Fibroblast of skin of left biceps (primary cell): ENCODE measurements at places on chromosomes 7 and 10.
A peak's percentile ranks its signal among the peaks of the same experiment; 100 is the strongest.

DNA sequence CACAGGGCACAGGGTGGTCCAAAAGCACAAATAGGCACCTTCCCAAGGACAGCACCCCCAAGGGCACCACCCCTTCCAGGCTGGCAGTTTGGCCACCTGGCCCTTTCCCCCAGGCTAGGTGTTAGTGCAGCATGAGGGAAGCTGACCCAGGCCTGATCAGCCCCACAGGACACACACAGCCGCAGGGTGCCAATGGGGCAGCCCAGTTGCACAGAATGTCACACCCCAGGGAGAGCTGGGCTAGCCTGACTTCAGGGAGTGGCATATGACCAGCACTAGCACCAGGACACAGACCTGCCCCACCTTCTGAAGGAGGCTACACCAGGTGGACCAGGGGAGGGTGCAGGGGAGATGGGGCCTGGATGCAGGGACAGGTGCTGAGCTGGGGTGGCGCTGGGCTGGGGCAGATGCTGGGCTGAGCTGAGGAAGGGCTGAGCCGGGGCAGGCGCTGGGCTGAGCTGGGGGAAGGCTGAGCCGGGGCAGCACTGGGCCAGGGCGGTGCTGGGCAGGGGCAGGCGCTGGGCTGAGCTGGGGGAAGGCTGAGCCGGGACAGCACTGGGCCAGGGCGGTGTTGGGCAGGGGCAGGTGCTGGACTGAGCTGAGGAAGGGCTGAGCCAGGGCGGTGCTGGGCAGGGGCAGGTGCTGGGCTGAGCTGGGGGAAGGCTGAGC is 3.9 kb upstream of the ADAM8 start:
- no peak for DNase-seq

DNA sequence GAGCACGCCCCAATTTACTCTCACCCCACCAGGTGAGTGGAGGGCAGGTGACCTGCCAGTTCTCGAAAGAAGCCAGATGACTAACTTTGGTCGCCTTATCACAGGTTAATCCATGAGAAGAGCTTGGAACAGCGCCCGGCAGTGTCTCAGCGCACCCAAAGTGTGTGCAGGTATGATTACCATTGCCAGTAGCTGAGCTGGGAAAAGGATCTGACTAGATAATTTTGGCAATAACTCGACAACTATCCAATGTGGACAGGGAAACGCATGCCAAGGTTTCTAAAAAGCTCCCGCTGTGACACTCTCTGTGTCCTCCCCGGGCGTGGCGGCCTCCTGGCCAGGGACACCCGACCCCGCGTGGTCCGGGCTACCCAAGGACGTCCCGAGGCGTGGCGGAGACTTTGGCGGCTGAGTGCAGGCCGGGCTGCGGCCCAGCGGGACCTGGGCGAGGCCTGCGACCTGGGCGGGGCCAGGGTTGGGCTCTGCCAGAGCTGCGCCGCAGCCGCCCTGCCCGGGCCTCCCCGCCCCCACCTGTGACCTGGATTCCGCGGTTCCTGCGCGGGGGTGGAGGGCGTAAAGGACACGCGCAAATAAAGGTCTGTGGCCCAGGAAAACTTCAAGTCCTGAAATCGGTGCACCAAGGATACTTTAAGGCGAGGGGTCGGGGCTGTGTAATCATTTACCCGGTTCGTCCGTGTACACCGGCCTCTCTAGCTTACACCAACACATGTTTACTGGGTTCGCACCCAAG is 13.7 kb upstream of the WAPL start:
- no peak for DNase-seq

DNA sequence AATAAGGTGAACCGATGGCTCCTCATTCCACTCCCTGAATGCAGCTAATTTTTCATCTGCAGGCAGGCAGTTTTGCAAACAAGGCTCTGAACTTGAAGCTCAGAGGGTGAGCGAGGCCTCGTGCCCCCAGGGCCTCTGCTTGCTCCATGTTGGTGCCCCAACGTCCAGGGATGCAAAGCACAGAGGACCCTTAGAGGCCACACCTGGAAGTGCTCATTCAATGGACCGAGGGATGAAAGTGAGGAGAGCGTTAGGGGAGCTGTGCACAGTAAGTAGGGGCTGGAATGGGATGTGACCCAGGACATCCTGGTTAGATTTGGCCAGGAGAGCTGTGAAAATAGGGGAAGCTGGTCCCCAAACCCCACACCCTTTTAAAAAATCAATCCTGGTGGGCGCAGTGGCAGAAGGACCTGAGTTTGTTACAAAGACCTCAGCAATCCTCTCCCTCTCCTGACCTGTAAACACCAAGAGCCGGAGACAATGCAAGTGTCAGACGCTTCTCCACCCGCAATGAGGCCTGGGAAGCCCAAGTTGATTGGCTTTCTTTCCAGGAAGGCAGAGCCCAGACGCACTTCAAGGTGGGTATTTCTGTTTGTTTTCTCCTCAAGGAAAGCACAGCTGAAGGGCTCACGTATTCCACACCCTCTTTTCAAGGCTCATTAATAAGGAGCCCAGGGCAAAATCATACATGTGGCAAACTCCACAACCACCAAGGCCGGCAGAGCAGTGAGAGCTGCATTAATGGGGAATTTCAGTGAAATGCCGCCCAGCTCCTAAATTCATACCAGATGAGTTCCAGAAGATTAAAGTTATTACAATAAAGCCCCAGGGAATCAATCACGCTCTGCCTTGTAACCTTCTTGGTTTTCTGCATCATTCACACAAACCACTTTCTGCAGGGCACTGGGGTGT is 14.1 kb upstream of the CXCL12 start:
- DNase-seq = peak; percentile 40

- DNase-seq = no peak
Measured at GRCh38 chr10:99523251-99523773, 9.4 kb upstream of the NKX2-3 start.

GRCh38 chr10:130761032-130761575 is 550.4 kb downstream of the TCERG1L start:
- no peak for DNase-seq

DNA sequence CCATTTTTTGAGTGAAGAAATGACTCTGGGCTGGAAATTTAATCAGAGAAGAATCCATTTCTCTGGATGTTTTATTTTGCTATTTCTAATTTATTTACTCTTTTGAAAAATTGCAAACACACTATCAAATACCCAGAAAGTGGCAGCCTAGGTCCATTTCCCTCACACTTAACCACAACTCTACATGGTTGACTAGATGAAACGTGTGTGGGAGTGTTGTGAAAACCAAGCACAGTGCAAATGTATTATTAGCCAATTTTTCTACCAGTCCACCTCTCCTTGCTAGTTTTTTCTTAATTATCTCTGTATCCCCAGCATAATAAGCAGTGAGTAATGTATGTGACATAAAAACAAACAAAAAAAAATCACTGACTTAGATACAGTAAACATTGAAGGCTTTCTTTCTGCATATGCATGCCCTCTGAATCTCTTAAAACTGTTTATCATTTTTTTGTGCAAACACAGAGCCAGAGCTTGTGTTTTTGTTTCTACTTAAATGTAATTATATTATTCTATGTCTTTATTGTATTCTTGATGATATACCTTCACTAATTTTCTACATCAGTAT is 30.9 kb downstream of the SCIN start:
- no peak for DNase-seq

DNA sequence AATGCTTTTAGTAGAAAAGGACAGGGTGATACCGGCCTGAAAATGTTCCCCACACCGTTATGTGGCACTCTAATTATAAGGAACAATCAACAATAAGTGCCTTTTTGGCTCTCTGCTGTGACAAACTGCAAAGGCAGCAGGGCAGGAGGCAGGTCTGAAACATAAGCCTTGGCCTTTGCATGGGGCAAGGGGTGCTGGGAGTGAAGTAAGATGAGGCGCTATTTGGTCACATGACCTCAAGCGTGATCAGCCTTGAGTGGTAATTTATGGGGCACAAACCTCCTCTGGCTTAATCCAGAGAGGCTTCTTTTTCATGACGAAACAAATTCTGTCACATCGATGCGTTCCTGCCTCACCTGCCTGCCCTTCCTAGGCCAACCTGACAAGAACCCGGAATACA is 202.7 kb downstream of the TAX1BP1 start:
- no peak for DNase-seq

DNA sequence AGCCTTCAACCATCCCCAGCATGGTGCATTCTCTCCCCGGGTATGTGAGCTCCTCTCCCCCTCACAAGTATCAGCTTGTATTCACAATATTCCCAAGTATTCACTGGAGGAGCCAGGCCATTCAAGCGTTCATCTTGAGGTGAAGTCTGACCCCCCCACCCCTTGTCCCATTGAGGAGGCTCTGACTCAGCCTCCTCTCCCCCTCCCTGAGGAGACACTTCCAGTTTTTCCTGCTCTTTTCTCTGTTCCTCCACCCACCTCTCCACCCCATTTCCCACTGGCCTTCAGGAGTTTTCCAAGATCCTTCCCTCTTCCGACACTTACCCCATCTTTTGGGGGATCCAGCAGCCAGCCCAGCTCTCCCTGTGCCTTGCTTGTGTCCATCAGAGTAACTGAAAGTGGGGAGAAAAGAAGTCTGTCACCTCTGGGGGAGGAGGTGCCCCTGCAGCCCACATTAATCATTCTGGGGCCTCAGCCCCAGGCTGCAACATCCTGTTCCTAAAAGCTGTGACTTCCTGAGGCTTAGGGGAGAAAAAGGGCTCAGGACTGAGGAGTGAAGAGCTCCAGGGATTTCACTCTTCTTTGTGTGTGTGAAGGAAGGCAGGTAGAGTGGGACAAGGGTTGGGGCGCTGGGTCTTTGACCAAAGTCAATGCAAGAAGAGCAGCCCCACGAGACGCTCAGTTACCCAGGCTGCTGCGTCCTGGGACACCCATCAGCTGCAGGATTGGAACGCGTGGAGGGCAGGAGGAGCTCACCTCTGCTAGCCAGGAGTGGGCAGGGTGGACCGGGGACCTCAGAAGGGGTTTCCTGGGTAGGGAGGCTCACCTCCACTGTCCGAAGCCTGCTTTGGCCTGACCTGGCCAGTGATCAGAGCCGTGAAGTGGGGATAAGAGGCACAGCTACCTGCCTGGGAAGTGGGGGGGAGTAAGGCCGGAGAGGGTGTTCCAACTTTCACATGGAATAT is 1.1 kb downstream of the EPHA1 start:
- DNase-seq = no peak

- no peak for DNase-seq
Measured at GRCh38 chr10:77989081-77989724, 40.1 kb downstream of the POLR3A start.

GRCh38 chr7:144057954-144058353 is 9.2 kb downstream of the OR2A5 start:
- no peak for DNase-seq

DNA sequence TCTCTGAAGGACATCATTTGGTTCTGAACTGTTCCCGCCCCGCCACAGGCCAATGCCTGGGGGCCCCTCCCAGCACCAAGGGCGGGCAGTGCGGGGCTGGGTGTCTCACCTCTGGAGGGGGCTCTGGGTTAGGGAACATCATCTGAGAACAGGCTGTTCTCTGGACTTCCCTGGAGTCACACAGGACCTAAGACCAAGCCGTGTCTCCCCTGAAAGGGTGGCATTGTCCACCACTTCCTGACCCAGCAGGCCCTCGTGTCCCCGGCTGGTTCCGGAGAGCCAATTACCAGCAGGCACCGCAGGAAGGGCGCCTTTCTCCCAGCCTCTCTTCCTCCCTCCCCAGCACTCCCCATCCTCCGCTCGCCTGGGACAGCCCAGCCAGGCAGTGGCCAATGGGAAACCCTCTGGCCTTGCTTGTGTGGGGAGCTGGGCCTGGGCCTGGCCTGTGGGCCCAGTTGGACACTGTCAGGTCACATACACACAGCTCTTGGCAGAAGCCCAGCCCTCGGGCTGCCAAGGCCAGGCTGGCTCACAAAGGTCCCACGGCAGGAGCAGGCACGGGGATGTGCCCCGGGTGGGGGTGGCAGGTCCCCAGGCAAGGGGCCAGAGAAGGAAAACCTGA is 119.5 kb downstream of the SPDYE5 start:
- DNase-seq = no peak

DNA sequence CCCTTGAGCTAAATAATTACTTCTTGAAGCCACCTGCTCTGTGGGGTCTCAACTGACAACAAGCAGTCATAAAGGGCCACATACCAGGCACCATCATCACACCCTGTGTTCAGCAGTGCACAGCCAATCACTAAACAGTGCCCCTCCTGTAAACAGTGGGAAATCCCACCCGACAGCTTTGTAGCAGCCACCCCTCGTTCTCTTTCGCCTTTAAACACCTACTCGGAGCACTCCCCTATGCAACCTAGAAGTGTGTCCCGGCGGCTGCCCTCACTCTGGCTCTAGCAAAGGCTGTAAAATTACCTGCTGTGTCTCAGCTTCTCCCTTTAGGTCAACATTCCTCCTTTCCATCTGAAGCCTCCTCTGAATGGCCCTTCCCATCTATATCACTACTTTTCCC is 111.9 kb downstream of the TCERG1L start:
- DNase-seq = no peak

- DNase-seq = peak; percentile 35
Measured at GRCh38 chr10:79179164-79179956, 110.6 kb downstream of the ZMIZ1 start.

GRCh38 chr7:157719705-157720655 is 383.2 kb downstream of the DNAJB6 start:
- DNase-seq = no peak

DNA sequence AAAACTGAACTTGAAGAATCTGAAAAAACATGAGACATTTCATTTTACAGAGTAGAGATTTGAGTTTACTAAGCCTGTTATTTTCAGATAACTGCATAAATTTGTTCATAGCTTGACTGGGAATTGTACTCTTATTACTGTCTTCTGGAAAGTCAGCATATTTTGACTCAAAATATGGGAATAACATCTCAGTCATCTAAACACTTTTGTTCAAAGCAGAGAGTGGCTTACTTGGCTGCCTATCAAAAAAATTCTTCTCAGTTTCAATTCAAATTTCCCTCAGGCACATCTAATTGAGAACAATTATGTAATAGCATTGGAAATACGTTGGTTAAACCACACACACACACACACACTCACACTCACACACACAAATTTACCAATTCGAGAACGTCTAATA is 384.6 kb downstream of the ARL4A start:
- DNase-seq = no peak

- DNase-seq = no peak
Measured at GRCh38 chr7:71479231-71479630, 347.3 kb downstream of the GALNT17 start.

GRCh38 chr7:71298378-71298777 is 166.4 kb downstream of the GALNT17 start:
- DNase-seq = no peak

DNA sequence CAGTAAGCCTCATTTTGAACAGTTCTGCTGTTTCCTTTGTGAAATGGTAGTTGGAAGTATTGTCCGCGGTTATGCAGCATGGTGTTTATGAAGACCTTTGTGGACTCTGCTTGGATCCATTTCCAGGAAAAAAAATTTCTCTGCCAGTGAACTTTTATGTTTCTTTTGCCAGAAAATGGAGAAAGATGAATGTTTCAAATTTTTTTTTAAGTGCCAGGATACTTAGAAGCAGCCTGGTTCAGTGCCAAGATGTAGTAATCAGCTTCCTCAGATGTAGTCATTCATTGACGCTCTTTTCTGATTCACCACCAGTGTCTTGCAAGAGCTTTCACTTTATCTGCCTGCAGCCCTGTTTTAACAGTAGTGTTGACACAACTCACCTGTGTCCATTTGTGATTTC is 258.2 kb downstream of the SDK1 start:
- DNase-seq = peak; percentile 17
